Naive thymus-derived CD4-positive, alpha-beta T cell (primary cell): ENCODE measurements at places on chromosomes 12 and 14.
A peak's percentile ranks its signal among the peaks of the same experiment; 100 is the strongest.

DNA sequence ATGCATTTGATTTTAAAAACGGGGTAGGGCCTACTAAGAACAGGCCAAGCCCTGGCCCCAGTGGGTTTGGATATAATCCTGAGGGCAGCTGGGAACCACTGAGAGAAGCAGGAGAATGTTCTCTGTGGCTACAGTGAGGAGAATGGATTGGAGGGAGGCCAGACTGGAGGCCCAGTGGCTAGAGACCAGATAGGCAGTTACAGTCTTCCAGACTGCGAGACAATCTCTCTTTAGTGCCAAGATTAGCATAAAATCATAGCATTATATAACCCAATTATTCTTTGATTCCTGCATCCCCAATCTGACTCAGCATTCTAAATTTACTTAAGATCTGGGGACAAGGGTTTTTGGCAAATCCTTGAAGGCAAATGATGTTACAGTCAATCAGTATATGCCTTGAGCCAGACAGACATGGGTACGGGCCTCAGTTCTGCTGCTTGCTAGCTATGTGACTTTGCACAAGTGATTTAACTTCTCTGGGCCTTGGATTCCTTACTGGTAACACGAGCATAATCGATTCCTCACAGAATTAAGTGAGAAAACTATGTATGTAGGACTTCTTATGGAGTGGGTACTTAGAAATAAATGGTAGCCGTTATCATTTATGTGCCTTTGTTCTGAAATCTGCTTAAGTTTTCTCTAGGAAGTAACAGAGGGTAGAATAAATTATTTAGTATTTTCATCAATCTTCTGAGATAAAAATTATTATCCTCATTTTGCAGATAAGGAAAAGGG lies 18.3 kb downstream of the NINJ2 start:
- DNase-seq, result no peak

- no peak for DNase-seq
Observed at GRCh38 chr12:65313719-65314317, 35.3 kb downstream of the MSRB3 start.

DNA sequence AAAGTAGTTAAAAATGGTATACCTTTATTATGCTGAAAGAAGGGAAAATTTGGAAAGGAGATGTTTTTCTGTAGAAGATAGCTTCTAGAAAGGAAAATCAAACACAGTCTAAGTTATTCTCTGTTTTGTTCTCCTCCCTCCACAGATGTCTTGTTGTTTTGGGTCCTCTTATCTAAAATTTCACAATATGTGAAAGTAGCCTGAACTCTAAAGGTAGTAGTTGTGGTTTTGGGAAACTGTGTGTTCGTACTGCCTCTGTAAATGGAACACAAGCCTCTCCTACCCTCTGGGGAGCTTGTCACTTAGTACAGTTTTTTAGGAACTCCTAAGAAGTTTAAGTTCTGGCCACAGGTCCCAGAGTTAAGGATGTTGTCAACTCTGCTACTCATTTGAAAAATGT lies 112.6 kb downstream of the CRADD start:
- DNase-seq, result no peak

DNA sequence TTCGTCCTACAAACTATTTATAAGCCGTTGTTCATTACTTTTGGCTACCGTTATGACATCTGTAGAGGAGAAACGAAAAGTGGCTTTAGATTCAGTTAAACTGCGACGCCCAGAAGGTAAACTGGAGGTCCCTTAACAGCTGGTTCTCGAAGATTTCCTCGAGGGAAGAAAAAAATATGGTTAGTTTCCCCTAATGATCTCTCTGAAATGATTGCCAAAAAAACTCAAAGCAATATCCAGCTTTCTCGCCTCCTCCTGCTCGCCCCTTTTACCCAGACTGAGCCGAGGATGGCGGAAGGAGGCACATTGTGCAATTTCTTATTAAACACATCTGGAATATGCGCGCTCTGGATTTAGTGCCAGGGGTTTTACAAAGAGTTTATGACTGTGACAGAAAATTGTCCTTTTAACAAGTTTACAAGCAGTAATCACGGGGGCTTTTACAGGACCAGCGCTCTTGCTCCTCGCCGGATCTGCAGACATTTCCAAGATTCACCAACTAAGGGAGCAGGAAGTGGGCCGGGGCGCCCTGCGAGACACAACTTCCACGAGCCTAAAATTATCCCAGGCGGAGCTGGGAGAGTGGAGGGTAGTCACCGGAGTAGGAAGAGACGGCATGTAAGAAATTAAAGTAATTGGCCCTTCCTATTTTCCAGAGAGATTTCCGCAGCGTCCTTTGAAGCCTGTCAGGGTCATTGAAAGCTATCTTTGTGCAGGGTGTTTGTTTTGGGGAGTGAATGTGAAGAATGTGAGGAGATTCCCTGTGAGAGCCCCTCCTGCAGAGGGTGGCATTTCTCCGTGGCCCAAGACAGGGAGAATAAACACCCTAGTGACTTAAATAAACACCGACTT lies 5.6 kb downstream of the SIX1 start:
- no peak for DNase-seq

DNA sequence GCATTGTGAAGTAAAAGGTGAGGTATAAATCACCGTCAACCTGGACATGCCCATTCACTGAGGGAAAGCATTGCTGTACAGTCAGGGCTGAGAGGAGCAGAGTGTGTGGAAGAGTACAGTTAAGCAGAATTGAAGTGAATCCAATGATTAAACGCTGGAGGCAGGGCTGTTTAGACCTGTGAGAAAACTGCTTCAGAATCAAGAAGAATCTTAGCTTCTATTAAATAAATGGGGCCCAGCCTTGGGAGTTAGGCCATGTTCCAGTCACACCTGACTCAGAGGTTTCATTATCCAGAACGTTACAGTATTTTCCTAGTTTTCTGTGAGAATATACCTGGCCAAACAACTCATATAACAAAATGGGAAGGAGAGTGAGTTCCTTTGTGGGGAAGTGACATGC lies 86.9 kb downstream of the ATP23 start:
- DNase-seq, result no peak

DNA sequence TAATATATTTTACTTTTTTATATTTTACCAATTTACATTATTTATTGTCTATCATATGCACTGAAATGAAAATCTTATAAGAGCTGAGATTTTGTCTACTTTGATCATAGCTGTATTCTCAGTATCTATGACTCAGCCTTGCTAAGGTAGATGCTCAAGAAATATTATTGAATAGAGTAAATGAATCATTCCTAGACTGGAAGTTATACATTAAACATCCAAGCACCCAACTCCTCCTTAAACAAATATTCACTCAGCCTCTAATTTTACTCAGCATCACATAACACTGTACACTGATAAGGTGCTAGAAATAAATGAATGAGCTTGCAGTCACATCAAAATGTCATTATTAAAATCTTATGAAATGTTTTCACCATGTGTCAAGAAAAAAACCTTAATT lies 1424.9 kb downstream of the LRFN5 start:
- DNase-seq, result no peak

DNA sequence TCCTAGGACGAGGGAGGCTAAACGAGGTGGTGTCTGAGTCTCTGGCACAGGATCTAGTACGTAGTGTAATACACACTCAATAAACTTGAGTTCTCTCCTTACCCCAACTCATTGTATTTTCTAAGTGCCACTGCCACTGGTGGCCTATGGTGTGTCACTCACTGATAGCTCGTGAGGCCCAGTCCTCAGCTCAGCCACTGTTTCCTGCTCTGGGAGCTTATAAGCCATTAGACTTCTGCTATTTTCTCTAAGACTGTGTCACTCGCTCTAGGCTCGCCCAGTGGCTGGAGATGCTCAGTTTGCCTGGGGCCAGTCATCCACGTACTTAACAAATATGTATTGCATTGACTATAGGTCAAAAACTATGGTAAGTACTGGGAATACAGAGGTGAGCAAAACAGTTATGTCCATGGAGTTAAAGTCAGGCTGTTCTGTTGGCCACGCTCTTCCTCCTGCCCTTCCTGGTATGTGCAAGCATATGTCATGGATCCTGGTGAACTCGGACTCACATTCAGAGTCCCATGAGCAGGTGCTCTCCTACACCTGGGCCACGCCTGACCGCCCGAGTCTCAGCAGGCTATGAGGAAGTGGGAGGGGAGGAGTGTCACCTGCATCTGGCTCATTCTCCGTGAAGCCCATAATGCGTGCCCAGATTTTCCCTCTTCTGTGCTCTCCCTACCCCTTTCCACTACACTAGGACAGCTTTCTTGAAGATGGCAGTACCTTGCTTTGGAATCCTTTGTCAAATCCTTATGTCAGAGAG lies 41.6 kb downstream of the DEGS2 start:
- DNase-seq, result no peak

DNA sequence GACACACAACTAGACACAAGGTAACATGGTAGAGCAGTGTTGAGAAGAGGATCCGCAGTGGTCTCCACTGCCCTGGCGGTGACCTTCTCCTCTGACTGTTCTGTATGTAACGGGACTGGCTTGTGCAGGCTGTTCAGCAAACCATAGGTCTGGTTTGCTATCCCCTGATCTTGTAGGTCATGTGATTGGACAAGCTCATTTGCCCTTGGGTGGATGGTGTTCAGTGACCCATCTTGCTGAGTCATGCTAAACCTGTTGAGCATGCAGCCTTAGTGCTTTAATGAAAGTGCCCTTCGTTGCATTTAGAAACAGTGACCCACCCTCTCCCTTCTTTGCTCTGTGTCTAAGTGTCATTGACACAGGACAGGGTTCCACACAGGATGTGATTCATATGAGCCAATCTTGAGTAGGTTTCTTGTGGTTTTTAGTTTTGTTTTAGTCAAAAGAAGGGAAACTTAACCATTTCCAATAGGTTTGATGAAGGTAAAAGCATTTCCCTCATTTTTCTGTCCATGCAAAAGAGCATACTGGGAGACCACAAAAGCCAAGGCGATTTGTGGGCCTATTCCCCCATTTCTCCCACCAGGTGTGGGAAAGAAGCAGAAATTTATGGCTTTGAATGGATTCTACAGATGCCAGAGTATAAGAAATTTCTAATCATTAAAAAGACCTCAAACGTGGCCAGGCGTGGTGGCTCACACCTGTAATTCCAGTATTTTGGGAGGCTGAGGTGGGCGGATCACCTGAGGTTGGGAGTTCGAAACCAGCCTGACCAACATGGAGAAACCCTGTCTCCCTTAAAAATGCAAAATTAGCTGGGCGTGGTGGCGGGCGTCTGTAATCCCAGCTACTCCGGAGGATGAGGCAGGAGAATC lies 32.6 kb upstream of the HIF1A start:
- DNase-seq, result peak; percentile 46

DNA sequence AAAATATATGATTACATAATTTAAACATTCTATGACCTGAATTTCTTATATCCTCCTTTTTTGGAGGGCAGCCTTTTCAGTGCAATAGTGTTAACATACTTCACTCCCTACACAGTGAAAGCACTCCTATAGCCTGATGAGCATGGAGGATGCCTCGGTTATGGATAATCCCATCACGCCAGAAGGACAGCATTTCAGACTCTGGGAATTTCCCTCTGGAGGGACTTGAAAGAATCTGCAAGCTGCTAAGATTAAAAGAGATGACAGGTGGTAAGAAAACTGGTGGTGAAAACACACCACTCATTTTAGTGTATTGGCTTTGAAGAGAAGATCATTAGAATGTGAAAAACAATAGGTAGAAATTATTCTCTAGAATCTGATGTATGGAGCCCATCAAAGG lies 99.3 kb upstream of the LMNTD1 start:
- no peak for DNase-seq

DNA sequence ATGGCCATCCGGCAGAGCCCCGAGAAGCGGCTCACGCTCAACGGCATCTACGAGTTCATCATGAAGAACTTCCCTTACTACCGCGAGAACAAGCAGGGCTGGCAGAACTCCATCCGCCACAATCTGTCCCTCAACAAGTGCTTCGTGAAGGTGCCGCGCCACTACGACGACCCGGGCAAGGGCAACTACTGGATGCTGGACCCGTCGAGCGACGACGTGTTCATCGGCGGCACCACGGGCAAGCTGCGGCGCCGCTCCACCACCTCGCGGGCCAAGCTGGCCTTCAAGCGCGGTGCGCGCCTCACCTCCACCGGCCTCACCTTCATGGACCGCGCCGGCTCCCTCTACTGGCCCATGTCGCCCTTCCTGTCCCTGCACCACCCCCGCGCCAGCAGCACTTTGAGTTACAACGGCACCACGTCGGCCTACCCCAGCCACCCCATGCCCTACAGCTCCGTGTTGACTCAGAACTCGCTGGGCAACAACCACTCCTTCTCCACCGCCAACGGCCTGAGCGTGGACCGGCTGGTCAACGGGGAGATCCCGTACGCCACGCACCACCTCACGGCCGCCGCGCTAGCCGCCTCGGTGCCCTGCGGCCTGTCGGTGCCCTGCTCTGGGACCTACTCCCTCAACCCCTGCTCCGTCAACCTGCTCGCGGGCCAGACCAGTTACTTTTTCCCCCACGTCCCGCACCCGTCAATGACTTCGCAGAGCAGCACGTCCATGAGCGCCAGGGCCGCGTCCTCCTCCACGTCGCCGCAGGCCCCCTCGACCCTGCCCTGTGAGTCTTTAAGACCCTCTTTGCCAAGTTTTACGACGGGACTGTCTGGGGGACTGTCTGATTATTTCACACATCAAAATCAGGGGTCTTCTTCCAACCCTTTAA lies 1.5 kb downstream of the FOXG1 start:
- no peak for DNase-seq

- DNase-seq, result no peak
Observed at GRCh38 chr12:2940564-2940963, 18.6 kb upstream of the TEAD4 start.

DNA sequence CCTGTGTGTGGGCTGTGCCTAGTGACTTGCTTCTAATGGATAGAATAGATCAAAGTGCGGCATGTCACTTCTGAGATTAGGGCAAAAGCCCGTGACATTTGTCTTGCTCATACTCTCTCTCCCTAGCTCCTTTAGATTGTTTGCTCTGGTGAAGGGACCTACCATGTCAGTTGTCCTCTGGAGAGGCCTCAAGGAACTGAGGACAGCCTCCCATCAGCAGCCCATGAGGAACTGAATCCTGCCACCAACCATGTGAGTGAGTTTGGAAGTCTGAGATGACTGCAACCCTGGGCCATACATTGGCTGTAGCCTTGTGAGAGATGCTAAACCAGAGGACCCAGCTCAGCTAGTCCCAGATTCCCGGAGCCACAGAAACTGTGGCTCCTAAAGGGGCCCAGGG lies 101.6 kb upstream of the ESRRB start:
- no peak for DNase-seq

DNA sequence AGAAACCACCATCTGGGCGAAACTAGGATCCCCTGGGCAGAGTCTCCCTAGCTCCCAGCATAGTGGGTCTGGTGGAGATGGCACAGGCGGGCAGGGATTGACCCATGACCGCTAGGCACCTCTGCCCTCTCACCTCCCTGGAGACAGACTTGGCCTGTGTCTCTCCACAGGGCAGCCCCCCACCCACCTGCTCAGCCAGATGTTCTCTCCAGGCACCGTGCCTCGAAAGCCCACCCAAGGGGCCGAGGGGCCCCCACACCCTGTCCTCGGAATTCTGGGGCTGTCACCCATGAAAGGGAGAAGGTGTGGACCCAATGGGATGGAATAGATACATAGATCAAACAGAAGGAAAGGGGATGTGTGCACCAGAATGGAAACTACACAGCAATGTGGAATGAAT lies 229.1 kb upstream of the RTL1 start:
- DNase-seq, result peak; percentile 11

DNA sequence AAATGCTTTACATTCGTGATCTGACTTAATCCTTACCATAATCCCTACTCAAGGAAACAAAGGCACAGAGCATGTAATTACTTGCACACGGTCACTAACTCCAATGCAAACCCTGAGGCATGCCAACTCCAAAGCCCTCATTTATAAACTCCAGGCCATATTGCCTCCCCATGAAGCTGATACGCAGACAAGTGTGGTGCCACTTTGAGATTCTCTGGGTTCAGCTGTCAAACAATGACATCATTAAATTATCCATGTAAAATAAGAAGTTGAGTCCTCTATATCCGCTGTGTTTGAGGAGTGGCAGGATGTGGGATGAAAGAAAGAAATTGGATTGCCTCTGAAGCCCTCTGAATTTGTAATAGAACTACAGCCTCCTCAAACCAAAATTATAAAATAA lies 62.8 kb downstream of the ANO4 start:
- DNase-seq, result no peak
